Stimulated activated CD4-positive, alpha-beta T cell treated with anti-CD3 and anti-CD28 coated beads, Interleukin-15, amount 100 ng/mL, for 1 hour (primary cell): ENCODE measurements at places on chromosomes 2 and 18.
A peak's percentile ranks its signal among the peaks of the same experiment; 100 is the strongest.

GRCh38 chr2:50328680-50329079, 703.3 kb downstream of the NRXN1 start:
- DNase-seq = no peak

DNA sequence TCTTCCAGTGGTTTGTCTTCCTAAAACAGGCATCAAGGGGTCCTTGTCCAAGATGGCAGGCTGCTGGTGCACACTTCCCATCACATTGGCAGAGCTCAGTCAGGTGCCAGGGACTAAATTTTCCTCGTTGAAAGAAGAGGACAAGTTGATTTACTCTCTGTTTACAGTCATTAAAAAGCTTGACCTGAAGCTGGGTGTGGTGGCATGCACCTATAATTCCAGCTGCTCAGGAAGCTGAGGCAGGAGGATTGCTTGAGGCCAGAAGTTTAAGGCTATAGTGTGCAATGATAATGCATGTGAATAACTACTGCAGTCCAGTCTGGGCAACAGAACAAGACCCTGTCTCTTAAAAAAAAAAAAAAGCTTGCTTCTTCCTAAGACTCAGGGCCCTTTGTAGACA, 3.6 kb upstream of the PLB1 start:
- no peak for DNase-seq

DNA sequence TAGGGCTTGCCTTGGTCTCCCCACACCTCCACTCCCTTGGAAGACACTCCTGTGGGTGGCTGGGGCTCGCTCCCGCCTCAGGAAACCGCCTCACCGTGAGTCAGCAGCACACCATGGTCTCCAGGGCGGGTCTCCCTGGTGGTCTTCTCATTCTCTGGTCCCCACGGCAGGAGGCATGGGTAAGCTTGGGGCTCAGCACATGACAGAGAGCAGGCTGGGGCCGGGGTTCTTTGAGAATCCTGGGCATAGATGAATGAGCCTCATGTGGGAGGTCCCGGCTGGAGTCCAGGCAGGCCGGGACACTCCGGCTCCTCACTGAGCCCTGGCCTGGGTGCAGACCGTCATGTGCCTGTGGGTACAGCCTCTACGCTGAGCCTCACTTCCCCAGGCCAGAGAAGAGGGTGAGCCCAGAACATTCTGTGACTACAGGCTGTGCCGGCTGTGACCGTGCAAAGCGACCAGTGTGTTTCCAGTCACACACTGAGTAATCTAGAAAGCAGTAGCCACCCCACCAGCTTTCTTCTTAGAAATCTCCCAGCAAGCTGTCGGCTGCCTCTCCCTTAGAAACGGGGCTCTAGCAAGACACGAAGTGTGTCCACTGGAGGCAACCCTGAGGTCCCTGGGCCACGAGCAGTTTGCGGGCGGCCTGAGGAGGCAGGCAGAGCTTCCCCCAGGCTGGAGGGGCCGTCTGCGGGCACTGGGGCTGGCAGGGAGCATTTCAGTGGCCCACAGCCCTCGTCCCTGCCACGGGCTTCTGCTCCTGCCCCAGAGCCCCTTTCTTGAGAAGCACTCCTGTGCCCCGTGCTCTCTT, 93.1 kb downstream of the RHOB start:
- DNase-seq = no peak

- no peak for DNase-seq
Measured at GRCh38 chr2:227506456-227506855, 34.5 kb downstream of the AGFG1 start.

DNA sequence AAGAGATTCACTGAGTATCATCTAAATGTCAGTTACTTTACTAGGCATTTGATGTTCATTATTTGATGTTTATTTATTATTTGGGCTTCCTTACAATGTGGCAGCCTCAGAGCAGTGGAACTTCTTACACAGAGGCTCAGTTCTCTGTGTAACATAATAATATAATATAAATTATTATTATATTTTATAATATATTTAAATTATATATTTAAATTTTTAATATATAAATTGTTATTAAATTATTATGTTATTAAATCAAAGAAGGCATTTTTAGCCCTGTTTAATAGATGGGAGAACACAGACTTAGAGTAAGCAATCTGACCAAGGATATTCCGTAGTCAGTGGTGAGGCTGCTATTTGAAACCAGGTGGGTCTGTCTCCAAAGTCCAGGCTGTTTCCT, 315.3 kb upstream of the SKOR2 start:
- no peak for DNase-seq

DNA sequence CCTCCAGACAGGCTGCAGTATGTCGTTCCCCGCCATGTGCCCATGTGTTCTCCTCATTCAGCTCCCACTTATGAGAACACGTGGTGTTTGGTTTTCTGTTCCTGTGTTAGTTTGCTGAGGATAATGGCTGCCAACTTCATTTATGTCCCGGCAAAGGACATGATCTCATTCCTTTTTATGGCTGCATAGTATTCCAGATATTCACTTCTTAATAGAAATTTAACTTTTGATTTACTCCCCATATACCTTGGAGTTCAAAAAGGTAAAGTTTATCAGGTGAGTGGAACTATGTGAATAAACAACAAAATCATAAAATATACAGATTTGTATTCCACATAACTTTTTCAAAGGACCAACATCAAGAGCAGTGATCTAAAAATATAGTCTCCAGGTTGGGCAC, 372.6 kb downstream of the STK39 start:
- no peak for DNase-seq

DNA sequence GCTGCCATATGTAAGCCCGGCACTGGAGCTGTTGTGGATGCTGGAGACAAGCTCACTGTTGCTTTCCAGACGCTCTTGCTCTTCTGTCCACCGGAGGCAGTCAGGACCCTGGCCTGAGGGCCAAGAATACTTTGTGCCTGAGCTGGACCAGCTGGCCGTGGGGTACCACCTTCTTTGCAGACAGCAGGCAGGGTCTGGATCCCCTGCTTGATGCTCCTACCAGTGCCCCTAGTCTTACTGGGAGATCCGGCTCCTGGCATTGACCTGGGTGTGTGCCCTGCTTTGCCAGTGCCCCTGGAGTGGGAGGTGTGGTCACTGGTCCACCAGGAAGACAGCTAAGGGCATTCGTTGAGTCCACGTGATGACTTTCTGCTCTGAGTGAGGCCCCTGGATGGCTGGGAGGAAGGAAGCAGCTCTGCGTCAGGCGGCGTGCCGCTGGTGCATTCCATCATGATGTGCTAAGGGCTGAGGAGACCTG, 59.3 kb downstream of the LRRFIP1 start:
- DNase-seq = no peak

GRCh38 chr2:216666461-216667233, 28.7 kb downstream of the IGFBP5 start:
- DNase-seq = peak; percentile 31

- DNase-seq = no peak
Measured at GRCh38 chr2:67828066-67828465, 234.7 kb downstream of the C1D start.

- no peak for DNase-seq
Measured at GRCh38 chr18:32441533-32441932, 29.1 kb downstream of the GAREM1 start.

- no peak for DNase-seq
Measured at GRCh38 chr2:160703648-160704585, 210.3 kb upstream of the RBMS1 start.

DNA sequence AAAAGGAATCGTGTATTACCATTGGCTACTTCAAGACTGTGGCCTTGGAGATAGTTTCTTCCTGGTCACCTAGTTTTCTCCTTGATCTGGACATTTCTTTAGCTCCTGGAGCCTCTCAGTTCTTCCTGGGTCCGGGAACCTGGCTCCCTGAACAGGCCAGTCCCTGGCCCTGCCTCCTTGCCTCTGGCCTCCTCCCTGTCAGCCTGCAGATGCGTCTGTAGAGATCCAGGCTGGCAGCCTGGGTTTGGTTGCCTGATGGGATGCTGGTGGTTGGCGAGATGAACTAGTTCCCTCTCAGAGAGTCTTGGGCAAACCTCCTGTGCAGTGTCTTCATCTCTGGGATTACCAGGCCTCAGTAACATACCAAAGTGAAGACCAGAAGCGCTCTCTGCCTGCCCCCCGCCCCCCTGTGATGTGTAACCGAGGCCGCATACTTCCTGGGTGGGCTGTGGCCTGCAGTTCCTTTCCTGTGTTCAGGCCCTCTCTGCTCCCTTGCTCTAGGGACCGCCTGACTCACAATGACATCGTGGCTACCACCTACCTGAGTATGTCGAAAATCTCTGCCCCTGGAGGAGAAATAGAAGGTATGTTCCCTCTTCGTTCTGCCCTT, 85.4 kb downstream of the DYSF start:
- DNase-seq = no peak
